ENCODE measurements at places on chromosomes 5 and 9.
A peak's percentile ranks its signal among the peaks of the same experiment; 100 is the strongest.

- DNase-seq = no peak
Measured at GRCh38 chr5:113343343-113343742, 91.4 kb downstream of the TSSK1B start.

DNA sequence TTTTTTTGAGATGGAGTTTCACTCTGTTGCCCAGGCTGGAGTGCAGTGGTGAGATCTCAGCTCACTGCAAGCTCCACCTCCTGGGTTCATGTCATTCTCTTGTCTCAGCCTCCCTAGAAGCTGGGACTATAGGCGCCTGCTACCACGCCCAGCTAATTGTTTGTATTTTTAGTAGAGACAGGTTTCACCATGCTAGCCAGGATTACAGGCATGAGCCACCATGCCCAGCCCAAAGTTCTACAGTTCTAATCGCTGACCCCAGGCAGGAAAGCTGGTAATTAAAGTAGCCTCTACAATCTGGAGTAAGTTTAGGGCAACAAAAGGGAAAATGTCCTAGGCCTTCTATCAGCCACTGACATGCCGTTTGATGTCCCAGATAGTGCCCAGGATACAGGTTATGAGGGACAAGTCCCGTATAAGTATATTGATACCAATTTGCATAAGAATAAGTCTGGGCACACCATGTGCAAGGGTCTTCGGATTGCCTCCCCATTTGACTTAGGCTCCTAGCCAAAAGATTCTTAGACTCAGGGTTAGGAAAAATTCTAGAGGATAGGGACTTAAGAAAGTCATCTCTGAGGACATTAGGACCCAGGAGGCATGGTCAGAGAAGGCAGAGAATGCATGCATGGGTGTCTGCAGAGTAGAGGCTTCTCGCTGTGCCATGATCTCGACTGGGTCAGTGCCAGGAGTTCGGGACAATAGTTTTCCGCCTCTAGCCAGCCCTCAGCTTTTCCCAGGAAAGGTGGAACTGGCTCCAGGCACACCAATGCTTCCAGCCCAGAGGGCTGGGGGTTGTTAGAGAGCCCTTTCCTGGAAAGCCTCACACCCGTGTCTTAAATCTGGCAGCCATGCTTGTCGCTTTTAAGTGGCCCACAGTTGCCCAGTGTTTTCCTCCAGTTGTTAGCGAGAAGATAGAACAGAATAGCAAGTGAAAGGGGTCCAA, 1111.1 kb downstream of the TAF11L14 start:
- DNase-seq = no peak

- DNase-seq = no peak
Measured at GRCh38 chr5:133292300-133292699, 240.5 kb downstream of the HSPA4 start.

- DNase-seq = no peak
Measured at GRCh38 chr5:155728857-155729683, 597.9 kb upstream of the SGCD start.

GRCh38 chr9:121143771-121144170, 57.9 kb downstream of the RAB14 start:
- no peak for DNase-seq

DNA sequence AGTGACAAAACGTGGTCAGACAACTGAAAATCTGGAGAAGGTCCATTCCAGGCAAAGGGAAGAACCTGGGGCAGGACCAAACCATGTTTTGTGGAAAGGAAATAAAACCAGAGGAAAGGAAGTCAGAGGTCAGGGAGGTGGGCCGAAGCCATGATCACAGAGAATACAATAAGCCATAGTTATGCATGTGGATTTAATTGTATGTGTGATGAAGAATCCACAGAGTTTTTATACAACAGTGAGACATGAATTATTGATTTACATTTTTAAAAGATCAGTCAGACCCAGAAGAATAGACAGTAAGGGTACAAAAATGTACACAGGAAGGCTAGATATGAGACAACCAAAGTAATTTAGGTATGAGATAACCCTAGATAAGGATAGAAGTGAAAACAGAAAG, 20.8 kb downstream of the TTC33 start:
- DNase-seq = no peak

- DNase-seq = no peak
Measured at GRCh38 chr9:116987721-116988485, 300.8 kb downstream of the TRIM32 start.

DNA sequence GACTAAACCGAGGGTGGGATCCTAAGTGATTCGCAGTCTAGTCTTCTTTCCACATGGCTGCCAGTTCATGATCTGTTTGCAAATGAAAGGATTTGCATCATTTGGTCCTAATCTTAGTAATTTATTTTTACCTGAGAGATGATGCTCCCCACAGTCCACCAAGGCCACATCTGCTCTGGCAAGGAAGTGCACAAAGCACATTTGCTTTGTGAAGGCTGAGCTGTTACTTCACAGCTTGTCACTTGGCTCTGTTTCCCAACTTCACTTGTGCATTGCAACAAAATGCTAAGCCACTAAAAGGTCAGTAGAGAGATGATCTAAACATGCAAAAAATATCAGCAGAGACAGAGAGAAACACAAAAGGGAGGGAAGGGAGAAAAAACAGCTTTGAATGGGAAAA, 128.5 kb upstream of the VLDLR start:
- no peak for DNase-seq

- peak; percentile 22 for DNase-seq
Measured at GRCh38 chr9:72280913-72281500, 84.0 kb downstream of the ZFAND5 start.

GRCh38 chr9:132485393-132485792, 75.4 kb downstream of the CFAP77 start:
- DNase-seq = no peak

DNA sequence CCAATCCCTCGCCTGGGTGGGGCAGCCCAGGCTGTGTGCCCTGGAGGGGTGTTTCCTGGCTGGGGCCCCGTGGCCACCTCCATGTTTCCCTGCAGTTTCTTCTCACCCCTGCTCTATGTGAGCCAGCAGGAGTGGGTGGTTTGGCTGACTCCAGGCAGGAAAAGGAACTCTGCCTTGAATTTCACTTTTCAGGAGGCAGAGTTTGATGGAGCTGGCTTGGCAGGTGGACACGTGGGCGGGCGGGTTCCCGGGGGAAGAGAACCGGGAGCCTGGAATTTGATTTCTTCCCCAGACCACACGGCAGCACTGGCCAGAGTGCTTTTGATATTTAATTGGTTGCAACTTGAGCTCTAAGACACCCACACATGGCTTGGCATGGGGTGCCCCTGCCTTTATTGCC, 119.8 kb upstream of the PANK3 start:
- DNase-seq = no peak

- DNase-seq = no peak
Measured at GRCh38 chr5:141743866-141744272, 61.8 kb upstream of the ARAP3 start.

- no peak for DNase-seq
Measured at GRCh38 chr9:2163231-2163885, 148.2 kb downstream of the SMARCA2 start.

DNA sequence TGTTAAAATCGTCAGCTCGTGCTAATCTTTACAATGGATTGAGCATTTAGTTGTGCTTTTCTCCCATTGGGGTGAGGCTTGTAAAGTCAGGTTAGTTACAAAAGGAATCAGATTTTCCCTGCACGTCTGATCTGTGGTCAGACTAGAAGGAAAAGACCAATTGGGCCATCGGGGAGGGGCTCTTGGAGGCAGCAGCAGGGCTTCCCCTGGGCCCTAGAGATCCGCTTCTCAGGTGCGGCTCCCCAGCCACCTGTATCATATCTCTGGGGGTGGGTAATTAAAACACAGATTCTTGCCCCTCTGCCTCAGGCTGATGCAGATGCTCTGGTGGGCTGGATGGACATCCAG, 200.3 kb downstream of the HSPA4 start:
- no peak for DNase-seq

- DNase-seq = no peak
Measured at GRCh38 chr5:54440456-54440893, 15.0 kb upstream of the HSPB3 start.

DNA sequence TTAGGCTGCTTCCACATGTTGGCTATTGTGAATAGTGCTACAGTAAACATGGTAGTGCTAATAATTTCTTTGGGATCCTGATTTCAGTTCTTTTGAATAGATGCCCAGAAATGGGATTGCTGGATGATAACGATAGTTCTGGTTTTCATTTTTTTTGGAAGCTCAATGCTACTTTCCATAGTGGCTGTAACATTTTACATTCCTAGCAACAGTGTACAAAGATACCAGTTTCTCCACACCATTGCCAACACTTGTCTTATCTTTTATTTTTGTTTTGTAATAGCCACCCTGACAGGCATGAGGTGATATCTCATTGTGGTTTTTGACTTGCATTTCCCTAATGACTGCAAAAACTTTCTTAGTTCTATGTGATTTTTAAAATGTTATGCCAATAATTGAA, 68.8 kb upstream of the LRRC70 start:
- DNase-seq = no peak
